Hematopoietic multipotent progenitor cell treated with erythropoietin and hydrocortisone succinate and interleukin-3 and kit ligand, for 6 days (in vitro differentiated cells): ENCODE measurements at places on chromosomes 7 and 10.

GRCh38 chr7:120554960-120555571, 282.1 kb downstream of the KCND2 start:
- peak; percentile 77 for DNase-seq

GRCh38 chr7:130490888-130491804, 739 bp upstream of the MEST start:
- peak; percentile 66 for DNase-seq

DNA sequence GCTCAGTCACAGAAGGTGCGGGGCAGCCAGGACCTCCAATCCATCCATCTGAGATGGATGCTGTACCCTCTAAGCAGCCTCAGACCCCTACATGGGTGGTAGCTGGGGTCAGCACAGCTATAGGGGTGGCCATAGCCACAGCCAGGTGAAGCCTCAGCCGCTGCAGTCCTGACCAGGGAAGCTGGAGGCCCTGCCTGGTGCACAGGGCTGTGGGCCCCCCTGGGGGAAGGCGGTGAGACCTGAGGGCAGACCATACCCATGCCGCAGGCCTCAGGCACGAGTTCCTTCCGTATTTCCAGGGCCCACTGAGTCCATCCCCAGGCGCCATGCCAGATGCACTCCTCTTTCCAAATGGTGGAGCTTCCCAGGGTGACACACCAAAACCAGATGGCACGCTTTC, 96.6 kb upstream of the KDM7A start:
- no peak for DNase-seq

DNA sequence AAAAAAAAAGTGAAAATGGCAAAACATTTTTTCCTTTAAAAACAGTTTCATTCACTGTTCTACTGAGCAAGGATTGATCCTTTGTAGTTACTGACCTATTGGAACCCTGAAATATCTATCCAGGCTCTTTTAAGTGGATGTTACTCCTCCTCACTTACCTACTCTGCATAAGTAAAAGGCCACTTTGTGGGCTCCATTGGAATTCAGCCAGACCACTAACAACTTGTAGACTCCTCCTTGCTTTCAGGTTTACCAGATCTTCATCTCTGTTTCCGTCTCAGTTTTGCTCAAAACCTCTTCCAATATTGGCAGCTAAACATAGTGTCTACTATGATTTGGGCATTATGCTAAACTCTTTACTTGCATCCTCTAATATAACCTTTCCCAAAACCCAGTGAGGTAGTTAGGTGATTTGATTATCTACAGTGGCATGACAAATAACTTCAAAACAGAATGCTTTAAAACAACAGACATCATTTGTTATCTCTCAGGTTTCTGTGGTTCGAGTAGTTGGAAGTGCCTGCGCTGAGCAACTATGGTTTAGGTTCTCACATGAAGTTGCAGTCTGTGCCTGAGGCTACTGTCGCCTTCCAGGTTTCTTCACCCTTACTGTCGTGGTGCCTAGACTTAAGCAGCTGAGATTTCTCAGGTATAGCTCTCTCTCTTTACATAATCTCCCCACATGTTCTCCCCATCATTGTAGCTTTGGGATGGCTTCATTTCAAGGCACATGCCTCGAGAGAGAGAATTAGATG, 698.2 kb downstream of the REEP3 start:
- DNase-seq, result no peak
